ENCODE measurements at places on chromosomes 5 and 9.

- DNase-seq = no peak
Measured at GRCh38 chr5:158434749-158435148, 575.8 kb upstream of the CLINT1 start.

- no peak for DNase-seq
Measured at GRCh38 chr5:145775411-145775810, 59.7 kb downstream of the PRELID2 start.

- DNase-seq = no peak
Measured at GRCh38 chr5:16812448-16812847, 123.6 kb downstream of the MYO10 start.

DNA sequence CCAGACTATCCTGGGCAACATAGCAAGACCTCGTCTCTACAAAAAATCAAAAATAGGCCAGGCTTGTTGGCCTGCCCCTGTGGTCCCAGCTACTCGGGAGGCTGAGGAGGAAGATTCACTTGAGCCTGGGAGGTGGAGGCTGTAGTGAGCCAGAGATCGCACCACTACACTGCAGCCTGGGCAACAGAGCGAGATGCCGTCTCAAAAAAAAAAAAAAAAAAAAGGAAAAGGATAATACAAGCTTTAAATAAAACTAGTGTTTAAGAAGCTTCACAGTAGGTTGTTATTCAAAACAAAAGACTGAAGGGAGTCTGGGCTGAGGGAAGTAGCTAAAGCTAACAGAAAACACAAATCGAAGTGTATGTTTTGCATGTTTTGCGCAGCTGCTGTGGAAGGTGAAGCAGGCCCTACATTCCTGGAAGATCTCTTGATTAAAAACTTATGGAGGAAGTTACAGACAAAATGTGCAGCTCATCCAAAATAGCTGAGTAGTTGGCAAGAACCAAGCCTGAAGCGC, 581 bp upstream of the C9orf40 start:
- peak; percentile 1 for DNase-seq

Measured in CD4-positive, alpha-beta T cell treated with Interleukin-6 at 100 ng/mL for 8 hours (primary cell).